Cardiac septum (tissue), 1 donor: ENCODE measurements at places on chromosomes 5 and 9. TPM values are rescaled to one million over a fixed set of nuclear protein-coding genes. Genes with fewer than 3 reads are reported as not detected.

APBA1 gene
- total RNA-seq, result 1.9 TPM

HSD17B3 gene
- 1.3 TPM for total RNA-seq

LRRC19 gene
- total RNA-seq, result not detected

SGCD gene
- total RNA-seq, result 83.1 TPM

GCNT1 gene
- total RNA-seq, result 2.0 TPM

CDO1 gene
- total RNA-seq, result 3.6 TPM

MARCHF11 gene
- total RNA-seq, result 1.3 TPM

NMRK1 gene
- 10.7 TPM for total RNA-seq

SEMA5A gene
- total RNA-seq, result 75.8 TPM

SMU1 gene
- 16.4 TPM for total RNA-seq

CFAP77 gene
- total RNA-seq, result 1.2 TPM

TUT7 gene
- 14.6 TPM for total RNA-seq

TOR1B gene
- total RNA-seq, result 10.1 TPM
